ENCODE measurements at places on chromosomes 6 and 20.

DNA sequence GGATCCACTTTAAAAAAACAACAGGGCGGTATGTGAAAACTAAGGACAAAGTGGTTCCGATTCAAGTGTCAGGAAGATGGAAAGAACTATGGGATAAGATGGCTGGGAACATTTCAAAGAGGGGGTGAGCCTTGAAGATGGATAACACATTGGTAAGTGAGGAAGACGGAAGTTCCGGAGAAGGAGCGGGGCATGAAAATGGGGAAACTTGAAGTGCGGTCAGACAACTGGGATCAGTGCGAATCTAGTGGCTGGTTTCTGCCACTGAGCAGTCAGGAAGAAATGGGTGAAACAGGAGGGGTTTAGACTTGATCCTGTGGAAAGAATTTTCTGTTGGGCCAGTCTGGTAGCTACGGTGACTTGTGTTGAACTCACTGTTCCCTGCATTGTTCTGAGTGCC, 1.2 kb downstream of the NAA20 start:
- DNase-seq, result no peak

GRCh38 chr6:2744209-2744771, 6.4 kb downstream of the MYLK4 start:
- no peak for DNase-seq

DNA sequence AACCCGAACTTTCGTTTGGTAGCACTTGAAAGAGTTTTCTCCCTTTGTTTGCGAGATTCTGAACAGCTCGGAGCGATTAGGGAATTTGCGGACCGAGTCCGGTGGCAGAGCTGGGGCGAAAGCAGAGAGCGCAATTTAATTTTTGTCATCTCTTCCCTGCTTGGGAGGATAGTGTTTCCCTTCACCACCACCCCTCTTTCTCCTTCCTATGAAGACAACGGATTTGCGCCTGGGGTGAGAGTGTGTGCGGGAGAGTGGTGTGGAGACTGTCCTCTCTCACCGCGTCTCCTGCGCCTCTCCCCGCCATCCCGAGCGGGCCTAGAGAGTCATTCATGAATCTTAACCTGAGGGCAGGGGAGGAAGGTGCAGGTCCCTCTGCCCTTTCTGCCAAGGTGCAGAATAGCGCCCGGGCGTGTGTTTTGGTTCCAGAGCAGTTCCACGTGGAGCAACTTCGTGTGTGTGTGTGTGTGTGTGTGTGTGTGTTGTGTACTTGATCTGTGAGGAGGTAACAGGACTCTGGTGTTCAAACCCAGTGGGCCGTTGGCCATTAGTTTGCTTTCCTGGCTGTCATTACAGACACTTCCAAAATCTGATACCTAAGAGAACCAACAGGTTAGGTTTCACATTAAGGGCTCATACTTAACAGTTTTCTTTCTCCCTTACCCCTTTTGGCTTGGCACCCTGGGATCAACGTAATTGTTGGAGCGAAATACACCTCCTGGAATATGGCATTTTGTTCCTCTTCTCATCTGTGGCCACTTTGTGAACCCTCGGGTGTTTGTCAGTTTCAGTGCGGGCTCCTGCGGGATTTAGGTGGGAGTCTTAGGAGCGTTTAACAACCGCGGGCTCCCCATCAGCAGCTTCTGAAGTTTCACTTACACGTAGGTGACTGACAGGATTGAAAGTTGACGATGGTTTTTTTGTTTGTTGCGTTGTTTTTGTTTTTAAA, 1.8 kb downstream of the EYA4 start:
- no peak for DNase-seq

DNA sequence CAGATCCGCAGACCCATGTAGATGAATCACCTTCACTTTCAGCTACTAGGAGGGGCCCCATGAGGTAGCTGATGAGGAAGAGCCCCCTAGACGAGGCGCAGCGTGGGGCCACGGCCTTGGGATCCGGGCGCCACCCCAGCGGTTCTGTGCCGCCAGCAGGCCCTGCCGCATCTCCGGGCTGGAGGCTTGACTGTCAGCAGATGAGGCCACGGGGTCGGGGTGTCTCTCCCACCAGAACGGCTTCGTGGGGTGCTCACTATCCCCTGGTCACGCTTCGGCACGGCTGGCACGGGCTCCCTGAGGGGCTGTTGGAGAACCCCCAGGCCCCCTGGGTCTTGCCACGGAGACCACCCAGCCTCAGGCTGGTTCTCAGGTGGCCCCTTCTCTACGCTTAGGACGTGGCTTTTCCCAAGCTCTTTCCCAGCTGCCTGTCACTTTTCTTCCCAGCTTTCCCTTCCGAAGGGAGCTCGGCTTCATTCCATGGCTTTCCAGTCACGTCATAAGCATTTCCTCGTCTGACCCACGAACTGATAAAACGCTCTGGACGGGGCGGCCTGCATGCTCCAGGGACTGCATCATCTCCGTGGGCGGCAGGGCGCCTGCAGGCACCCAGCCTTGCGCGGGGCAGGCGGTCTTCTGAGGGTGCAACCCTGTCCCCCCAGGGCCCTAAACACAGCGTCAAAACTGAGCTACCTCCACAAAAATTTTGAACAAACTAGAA, 85.9 kb downstream of the THBS2 start:
- DNase-seq, result no peak

DNA sequence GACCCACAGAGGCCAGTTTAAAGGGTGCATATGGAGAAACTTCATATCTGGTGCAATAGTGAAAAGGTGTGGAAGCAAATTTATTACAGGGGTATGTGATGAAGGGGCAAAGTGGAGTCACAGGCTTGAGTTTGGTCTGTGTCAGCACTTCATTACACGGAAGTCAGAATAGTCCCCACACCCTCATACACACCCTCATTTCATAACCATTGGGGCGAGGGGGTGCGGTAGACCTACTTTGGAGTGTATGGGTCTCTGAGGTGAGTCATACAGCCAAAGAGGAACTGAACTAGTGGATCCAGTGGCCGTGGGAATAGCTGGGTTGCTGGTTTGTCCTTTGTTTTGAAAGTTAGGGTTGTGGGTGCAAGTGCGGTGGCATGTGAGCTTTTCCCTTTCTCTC, 3.3 kb downstream of the TM9SF4 start:
- DNase-seq, result no peak

GRCh38 chr6:81450180-81450579, 302.3 kb downstream of the TENT5A start:
- DNase-seq, result no peak

DNA sequence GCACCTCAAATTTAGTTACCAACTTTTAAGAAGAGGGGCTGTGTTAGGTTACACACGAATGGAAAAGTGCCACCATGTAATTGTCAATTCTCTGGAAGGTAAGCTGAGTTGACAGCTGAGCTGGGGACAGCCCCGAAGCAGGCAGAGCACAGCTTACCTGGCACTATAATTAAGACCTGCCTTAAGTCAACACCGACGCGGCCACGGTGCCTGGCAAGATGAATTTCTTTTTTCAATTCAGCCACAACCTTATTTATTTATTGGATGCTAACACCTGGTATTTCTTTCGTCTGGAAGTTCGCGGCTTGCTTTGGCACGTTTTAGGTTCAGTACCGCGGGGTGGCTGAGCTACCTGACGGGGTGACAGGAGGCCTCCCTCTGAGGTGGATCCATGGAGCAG, 40.6 kb upstream of the NFATC2 start:
- no peak for DNase-seq

DNA sequence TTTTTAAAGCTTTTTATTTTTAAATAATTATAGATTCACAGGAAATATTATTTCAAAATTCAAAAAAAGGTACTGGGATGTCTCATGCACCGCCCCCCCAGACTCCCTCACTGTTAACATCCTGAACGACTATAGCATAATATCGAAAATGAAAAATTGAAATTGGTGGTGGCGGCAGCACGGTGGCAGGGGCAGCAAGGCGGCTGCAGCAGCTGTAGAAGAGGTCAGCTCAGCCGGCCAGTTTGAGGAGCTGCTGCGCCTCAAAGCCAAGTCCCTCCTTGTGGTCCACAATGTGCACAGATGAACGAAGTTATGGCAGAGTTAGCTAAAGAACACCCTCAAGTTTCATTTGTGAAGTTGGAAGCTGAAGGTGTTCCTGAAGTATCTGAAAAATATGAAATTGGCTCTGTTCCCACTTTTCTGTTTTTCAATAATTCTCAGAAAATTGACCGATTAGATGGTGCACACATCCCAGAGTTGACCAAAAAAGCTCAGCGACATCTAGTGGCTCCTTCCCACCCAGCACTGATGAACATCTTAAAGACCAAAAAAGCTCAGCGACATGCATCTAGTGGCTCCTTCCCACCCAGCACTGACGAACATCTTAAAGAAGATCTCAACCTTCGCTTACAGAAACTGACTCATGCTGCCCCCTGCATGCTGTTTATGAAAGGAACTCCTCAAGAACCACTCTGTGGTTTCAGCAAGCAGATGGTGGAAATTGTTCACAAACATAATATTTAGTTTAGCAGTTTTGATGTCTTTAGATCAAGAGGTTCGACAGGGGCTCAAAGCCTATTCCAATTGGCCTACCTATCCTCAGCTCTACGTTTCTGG, 100.8 kb downstream of the FAM217A start:
- DNase-seq, result no peak

DNA sequence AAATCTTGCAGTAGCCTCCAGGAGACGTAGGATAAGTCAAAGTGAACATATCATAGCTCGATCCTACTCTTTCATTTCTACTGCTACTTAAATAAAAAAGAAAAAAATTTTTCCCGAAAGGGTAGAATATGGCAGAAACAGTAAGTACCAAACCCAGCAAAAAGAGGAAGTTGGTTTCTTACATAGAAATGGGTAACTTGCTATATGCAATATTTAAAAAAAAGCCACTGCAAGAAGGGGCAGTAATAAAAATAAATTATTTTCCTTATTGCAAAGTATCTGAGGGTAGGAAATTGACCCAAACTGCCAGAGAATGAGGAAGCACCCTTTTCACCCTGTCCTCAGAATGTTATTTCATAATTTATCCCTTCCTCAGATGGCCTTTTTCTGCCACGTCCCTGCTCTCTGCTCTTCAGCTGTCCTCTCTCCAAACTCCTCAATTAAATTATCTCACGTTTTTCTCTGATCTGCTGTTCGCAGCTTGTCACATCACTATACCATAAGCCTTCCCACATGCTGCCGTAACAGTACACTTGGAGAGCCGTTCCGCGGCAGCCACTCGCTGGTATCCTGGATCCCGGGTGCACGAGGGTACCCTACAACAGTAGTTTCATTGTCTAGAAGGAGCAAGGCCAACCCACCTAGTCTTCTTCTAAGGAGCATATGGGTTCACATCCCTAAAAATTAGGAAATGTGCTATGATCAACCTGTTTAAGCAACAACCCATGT, 149.6 kb downstream of the BACH2 start:
- no peak for DNase-seq

- no peak for DNase-seq
Observed at GRCh38 chr6:12386816-12387215, 96.7 kb downstream of the EDN1 start.

DNA sequence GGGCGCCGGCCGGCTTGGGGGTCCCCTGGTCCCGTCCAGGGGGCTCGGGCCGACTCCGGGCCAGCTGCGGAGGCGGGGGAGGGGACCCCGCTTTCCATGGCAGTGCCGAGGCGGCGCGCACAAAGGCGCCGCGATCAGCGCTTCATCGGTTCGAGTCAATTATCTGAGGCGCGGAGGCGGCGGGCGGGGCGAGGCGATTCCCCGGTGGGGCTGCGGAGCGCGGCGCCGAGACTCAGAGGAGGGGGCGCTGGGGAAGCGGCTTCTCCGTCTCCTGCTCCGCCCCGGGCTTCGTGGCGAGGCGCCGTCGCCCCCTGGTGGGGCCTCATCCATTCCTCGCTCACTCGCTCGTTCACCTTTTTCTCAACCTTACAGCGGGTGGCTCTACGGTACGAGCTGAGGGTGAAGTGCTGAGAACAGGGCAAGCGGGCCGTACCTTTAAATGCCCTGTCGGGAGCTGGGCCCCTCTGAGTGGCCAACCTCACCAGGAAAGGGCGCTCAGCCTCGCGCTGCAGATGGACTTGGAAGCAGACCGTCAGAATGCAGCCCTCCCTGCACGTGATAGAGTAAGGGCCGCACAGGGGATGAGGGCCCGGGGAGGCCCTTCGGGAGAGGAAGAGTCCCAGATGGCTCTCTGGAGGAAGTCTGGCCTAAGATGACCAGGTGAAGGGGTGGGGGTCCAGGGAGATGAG, 39.9 kb downstream of the SLC52A3 start:
- DNase-seq, result peak; percentile 80
